ENCODE measurements at places on chromosomes 12 and 14.

GRCh38 chr12:101066489-101066888 is 143.5 kb downstream of the SLC5A8 start:
- no peak for DNase-seq

- no peak for DNase-seq
Observed at GRCh38 chr14:95520346-95520745, 3.9 kb upstream of the SYNE3 start.

DNA sequence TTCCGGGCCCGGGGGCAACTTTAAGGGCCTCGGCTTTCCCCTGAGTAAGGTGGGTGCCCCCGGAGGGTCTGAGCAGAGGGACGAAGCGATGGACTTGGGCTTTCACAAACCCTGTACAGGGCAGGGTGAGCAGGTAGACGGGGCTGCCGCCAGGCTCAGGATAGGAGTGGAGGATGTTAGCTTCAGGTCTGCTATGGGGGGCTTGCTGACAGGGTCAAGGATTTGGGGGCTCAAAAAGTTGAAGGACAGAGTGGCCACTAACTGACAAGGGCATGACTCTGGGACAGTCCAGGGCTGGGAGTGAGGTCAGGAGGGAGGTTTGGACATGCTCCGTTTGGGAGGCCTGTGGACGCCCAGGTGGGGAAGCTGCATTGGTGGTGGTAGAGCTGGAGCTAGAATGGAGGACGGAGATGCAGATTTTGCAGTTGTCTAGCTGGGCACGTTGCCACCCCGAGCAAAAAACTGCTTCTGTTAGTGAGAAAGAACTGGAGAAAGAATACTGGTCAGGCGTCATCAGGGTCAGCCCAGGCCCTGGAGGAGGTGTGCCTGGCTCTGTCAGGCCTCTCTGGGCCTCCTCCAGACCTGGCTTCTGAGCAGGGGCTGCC is 113.3 kb downstream of the ADGRD1 start:
- no peak for DNase-seq

DNA sequence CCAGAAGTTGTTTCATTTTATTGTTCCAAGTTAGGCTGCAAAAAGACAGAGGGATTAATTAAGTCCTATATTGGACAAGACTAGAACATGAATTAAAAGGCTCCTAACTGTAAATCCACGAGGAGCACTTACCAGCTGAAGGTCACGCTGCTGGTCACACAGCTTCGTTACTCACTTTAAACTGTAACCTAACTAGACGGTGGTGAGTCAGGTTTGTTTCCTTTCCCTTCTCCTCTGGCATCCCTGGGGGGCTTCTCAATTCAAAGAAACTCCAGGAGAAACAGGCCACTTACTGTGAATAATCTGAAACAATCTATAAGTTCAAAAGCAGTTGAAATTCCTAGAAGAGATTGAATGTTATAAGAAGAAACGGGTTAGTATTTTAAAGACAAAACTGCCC is 331.4 kb downstream of the BCAT1 start:
- DNase-seq: no peak

GRCh38 chr12:1532375-1533165 is 61.8 kb downstream of the FBXL14 start:
- no peak for DNase-seq

- no peak for DNase-seq
Observed at GRCh38 chr12:64749461-64750200, 9.6 kb downstream of the GNS start.

DNA sequence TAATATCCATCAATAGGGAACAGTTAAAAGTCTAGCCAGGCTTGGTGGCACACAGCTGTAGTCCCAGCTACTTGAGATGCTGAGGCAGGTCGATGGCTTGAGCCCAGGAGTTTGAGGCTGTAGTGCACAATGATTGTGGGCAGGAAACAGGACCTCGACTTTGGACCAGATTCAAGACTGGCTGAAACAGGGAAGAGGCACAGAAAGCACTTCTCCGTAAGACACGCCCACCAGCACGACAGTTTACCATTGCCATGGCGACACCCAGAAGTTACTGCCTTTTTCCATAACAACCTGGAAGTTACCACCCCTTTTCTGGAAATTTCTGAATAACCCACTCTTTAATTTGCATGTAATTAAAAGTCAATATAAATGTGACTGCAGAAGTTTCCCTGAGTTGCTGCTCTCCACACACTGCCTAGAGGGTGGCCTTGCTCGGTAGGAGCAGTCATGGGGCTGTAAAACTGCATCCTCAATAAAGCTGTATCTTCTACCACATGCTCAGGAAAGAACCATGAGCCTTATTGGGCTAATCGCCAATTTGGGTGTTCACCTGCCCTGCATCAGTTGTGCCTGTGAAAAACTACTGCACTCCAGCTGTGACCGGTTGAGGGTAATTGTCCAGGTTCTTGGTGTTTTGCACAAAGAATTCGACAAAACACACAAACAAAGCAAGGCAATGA is 4.6 kb upstream of the LRRC23 start:
- no peak for DNase-seq

DNA sequence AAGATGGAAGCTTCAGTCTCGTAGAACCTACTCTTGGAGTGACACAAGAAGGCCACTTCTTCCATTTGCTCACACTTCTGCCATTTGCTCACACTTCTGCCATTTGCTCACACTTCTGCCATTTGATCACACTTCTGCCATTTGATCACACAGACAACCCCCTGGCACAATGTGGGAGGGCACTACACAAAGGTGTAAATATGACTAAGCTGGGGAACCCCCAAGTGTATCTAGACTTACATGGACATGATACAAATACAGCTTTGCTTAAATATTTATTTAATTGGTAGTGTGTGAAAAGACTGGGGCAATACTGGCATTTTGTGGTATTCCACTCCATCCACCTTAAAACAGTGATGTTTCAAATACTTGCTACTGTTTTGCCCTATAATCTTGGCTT is 296.2 kb upstream of the PPFIA2 start:
- DNase-seq: no peak

GRCh38 chr12:386651-387050 is 2.5 kb downstream of the KDM5A start:
- DNase-seq: no peak

- DNase-seq: no peak
Observed at GRCh38 chr12:83537428-83538053, 850.8 kb downstream of the TMTC2 start.

- no peak for DNase-seq
Observed at GRCh38 chr12:43786899-43787693, 19.0 kb downstream of the TWF1 start.

DNA sequence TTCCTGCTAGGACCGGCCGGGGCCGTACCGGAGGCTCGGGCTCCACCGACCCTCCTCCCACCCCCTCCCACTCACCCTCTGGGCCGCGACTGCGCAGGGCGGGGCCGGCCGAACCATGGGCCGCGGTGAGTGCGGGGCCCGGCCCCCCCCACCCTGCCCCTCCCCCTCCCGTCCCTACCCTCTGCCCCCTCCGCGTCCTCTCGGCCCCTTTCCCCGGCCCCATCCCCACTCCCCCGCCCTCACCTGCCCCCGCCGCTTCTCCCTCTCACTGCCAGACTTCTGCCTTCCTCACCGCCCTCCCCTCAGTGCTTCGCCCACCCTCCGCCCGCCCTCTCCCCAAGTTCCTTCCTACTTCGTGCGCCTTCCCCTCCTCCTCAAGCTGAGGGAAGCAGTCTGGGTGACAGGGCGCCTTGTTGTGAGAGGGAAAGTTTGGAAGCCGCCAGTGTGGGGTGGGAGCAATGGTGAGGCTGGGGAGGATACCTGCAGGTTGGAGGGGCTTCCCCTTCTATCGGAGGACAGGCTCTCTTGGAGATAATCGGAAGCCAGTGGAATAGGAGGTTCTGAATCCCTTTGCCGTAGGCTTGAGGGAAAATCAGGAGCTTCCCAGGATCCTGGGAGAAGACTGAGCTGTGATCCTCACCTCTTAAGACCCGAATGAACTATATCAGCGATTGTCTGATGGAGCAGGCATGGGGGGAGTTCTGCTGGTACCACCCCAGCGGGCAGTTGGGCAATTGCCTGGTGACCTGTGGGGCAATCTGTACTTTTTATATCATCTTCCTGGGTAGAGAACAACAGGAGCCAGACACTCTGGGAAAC is 472 bp downstream of the MBD6 start:
- peak; percentile 64 for DNase-seq

DNA sequence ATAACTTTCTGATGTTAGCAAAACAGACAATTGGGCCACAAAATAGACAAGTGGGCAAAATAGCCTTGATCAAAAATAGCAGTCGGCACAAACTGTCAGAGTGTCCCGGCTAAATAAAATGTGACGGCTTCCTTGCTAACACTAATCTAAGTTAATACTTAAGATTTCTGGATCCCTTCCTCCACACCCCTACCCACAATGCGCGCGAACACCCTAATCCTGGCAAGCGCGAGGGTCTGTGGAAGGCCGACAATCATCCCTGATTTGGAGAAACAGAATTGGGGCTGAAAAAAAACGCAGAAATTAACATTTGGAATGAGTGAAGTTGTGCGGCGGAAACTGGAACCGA is 489 bp downstream of the CEP290 start:
- DNase-seq: no peak

DNA sequence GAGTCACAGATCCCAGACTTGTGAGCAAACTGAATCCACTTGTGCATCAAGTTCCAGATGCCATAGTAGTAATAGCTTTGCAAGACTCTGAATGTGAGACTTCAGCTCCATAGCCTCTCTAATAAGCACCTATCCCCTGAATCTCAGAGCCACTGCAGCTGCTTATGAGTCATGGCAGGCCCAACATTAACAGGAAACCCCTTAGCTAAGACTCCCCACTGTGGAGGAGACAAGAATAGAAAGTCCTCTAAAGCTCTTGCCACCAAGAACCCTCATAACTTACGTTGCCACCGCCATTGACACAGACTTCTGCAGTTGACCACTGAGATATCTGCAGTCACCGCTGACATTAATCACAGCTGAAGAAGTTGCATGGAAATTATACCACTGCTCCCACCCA is 62.9 kb upstream of the PDE3A start:
- DNase-seq: no peak
